Pulmonary artery endothelial cell (primary cell): ENCODE measurements at places on chromosomes 16 and 17. TPM values are rescaled to one million over a fixed set of nuclear protein-coding genes. Genes with fewer than 3 reads are reported as not detected.

GRCh38 chr17:48981927-48982539, 13.6 kb upstream of the GIP start:
- DNase-seq, result no peak

GRCh38 chr17:74702116-74702871, 10.4 kb downstream of the CD300LF start:
- DNase-seq, result no peak

DNA sequence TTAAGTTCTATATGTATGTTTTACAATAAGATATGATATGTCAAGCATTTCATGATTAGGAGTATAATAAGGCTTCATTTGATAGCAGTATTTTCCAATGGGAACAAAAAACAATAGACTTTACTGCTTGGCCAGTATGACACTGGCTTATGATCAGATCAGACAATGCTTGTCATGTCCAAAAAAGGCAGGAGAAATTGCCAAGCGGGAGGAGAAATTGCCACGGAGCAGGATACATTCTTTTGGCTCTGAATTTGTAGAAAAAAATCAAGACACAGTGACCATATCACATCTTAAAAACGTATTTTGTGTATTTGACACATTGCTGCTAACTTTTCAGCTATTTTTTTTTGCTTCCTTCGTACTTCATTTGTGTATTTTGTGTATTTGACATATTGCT, 404.1 kb downstream of the CNTNAP4 start:
- DNase-seq, result no peak

GRCh38 chr16:12086822-12087221, 110.3 kb downstream of the SNX29 start:
- DNase-seq, result no peak

GRCh38 chr16:80938004-80938878, 68.4 kb downstream of the CMC2 start:
- peak; percentile 98 for DNase-seq

DNA sequence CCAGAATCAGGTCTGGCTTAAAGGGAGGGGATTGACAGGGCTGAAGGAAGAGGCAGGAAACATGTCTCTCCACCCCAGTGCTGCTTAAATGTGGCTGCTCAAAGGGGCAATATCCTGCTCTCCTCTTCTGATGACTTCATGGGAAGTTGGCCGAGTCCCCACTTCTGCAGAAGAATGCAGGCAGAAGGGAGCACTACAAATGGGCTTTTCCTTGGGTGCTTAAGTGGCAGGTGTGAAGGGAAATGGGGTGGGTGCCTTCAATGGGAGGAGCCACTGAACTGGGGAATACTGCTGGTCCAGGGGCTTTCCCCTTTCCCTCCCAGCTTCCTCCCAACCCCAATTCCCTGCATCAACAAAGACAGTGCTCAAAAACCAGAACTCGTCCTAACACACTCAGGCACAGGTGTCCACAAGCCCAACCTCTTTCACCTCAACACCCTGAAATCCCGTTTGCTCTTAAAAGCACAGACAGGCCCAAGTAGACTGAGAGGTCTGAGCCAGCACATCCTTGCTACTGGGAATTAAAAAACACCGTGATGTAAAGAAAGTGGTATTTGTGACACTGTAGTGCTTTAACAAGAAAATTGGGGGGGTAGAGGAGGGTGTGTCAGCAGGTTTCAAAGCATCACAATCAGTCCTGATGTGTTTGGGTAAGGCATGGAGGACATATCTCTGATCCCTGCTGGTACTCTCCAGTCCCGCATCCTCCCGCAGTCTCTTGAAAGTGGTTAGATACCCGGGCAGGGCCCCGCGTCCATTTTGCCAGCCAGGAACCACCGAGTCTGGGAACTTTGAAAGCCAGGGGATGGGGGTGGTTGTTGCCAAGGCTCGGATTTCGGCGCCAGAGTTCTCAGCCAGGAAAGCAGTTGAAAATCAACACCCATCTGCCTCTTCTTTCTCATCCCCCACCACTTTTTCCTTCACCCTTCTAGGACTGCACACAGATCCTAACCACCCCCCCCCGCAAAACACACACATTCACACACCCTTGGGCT, 1.6 kb downstream of the CA10 start:
- no peak for DNase-seq

GRCh38 chr17:65035191-65035590, 21.3 kb downstream of the GNA13 start:
- DNase-seq, result no peak

Gene FAM20A
- not detected in 2 replicates for total RNA-seq

DNA sequence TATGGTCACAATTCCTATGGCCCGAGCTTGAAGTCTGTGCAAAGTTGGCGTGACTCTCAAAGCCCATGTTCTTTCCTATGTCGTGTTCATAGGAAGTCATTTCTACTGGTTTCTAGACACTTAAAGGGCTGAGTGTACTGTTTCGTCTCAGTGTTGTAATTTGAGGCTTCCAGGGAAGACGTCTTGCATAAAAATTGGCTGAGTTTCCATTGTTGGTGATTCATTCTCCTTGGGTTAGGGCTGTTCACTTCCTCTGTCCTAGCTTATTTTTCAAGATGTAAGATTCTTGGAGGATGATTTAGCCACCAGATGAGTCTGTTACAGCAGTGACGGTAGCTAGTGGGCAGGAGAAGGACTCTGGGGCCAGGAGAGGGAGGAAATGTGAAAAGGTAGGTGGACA, 43.1 kb downstream of the PIK3R5 start:
- no peak for DNase-seq

GRCh38 chr17:67526700-67527099, 149.6 kb downstream of the PITPNC1 start:
- DNase-seq, result no peak

Gene DOC2B
- total RNA-seq, result 0.07 and 0.28 TPM in 2 replicates

DNA sequence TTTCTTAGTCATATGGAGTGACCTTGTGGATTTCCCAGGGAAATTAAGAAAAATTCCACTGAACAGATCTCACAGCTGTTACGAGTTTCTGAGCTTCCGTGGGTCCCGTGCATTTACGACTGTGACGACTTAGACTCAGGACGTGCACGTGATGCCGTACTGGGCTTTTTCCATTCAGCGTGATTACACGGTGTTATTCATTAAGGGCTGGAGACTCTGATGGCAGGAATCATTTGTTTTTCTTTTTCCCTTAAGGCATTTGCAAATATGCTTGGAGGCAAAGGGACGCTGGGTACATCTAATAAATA, 57.2 kb downstream of the TBC1D16 start:
- no peak for DNase-seq

DNA sequence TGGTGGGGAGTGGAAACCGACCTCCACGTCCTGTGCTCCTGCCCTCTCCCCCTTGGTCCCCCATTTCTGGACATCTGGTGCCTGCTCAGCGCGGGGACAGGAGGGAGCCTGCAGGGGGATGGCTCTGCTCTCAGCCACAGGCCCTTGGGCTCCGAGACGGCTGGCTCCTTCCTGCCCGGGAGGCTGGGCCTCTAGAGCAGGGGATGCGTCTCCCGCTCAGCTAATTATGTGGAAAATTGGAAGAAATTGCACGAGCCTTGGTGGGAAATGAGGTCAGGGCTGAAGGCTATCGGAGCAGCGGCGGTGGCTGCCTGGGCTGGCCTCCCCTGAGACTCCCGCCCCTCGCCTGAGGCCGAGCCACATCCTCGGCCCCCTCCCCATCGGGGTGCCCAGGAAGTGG, 154.6 kb upstream of the CIBAR2 start:
- DNase-seq, result no peak

Gene RPH3AL
- 4.7 and 5.4 TPM in 2 replicates for total RNA-seq

- peak; percentile 97 for DNase-seq
Measured at GRCh38 chr16:23423496-23424049, 29.4 kb downstream of the COG7 start.

DNA sequence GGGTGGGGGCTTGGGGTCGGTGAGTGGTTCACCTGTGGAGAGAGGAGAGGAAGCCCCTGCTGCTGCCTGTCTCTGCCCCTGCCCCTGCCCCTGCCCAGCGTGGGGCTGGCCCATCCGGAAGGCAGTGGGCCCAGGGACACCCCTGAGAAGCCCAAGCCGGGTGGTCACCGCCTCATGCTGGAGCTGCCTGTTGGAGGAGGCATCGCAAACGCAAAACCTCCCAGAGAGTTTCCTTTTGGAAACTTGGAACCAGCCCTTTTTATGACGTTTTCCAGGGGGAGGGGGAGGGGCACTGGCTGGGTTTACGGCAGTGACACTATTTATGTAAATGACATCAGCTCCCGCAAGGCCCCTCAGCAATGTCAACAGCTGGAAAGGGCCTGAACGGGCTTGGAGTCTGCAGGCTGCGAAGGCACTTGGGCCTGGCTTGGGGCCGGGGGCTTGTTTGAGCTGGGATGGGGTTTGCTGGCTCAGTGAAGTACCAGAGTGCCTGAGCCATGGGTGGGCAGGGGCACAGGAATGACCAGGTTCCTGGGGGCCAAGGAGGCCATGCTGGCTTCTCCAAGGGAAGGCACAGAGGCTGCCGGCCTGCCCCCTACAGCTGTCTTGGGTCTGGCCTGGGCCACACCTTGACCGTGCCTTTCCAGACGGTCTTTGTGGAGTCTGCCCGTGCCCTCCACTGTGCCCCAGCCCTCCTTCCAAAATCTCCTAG, 219.5 kb downstream of the NTN1 start:
- no peak for DNase-seq

GRCh38 chr17:15323131-15323530, 18.3 kb downstream of the TEKT3 start:
- no peak for DNase-seq

DNA sequence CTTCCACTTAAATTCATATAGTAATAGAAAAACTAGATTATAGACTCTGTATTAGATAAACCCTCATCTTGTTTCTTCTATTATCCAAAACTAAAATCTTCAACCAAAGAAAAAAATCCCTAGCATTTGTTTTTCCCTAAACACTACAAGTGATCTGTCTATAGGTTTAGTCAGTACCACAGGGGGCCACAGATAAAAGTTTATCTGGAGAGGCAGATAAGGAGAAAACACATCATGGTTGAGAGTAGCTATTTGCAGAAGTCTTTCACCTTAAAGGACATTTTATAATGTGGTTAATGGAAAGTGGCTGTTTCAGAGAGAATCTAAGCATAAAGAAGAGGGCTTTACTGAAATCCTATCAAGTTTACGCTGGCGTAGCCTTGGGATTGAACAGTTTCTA, 160.1 kb downstream of the CDK5R1 start:
- no peak for DNase-seq

Gene P2RX1
- 0.11 TPM in 1 of 2 replicates, not detected in the other for total RNA-seq

Gene G6PC1
- not detected in 2 replicates for total RNA-seq

Gene FNDC8
- total RNA-seq, result not detected in 2 replicates

- DNase-seq, result no peak
Measured at GRCh38 chr16:7419441-7419840, 86.8 kb downstream of the RBFOX1 start.

Gene NPIPA2
- total RNA-seq, result 0.07 and 0.60 TPM in 2 replicates

- no peak for DNase-seq
Measured at GRCh38 chr17:79902146-79902791, 63.0 kb upstream of the CBX4 start.

DNA sequence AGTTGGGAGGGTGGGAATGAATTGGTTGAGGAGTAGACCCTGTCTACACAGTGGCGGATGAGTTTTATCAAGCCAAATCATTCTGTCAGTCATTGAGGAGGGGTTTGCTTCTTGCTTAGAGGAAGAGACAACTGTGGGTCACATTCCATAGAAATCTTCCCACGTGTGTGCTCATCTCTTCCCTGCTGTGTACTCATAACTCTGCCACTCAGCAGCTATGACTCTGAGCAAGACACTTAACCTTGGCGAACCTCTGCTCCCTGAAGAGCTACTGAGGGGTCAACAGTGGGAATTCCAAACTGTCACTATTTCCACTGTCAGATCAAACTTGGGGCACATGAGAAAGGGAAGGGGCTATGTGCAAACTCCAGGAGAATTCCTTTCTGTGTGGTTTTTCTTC, 72.6 kb upstream of the COX10 start:
- no peak for DNase-seq

- no peak for DNase-seq
Measured at GRCh38 chr17:80758481-80759376, 214.1 kb downstream of the RPTOR start.

- DNase-seq, result peak; percentile 47
Measured at GRCh38 chr17:42843358-42843934, 934 bp upstream of the AOC2 start.

DNA sequence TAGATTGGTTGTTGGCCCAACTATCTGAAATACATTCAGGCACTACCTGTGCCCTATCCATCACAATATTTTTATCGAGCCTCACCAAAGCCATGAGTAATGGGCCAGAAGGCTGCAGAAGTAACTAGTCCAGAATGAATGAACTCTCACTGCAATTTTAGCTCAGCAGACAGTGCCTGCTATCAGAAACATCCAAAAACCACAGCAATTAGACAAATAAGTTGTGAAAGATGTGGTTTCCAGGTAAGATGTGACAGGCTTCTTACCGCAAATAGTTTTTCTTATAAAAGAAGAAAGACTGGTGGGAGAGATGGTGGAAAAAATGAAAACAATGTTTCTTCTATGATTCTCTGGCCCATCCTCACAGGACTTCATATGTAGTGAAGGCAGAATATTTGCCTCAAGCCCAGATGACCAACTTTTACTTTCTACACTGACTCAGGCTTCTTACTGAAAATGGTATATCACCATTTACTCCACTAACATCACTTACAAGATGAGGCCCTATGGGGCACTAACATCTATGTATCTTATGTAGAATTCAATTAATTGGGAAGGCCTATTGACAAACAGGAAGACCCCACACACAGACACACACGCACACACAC, 9.8 kb upstream of the RFFL start:
- no peak for DNase-seq

DNA sequence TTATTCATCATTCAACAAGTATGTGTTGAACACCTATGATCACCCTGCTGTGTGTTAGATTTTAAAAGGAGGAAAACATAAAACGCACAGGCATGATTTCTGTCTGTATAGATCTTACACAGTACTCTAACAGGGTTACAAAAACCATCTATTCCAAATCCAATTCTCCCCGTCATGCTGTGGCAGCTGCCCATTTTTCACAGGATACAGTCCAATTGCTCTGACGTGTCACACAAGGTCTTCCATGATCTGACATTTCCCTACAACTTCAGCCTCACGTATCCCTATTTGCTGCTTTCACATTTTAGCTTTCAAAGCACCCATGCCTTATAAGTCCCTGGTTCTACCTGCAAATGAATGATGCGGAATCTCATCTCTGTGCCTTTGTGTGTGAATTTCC, 67.0 kb upstream of the CNTNAP4 start:
- no peak for DNase-seq

- no peak for DNase-seq
Measured at GRCh38 chr16:67922740-67923139, 8.9 kb downstream of the CTRL start.

- DNase-seq, result no peak
Measured at GRCh38 chr16:86565644-86566511, 751 bp upstream of the FOXC2 start.

Gene SEC14L5
- under 0.01 TPM in 1 of 2 replicates, not detected in the other for total RNA-seq
